ENCODE measurements at places on chromosomes 5 and 9.

DNA sequence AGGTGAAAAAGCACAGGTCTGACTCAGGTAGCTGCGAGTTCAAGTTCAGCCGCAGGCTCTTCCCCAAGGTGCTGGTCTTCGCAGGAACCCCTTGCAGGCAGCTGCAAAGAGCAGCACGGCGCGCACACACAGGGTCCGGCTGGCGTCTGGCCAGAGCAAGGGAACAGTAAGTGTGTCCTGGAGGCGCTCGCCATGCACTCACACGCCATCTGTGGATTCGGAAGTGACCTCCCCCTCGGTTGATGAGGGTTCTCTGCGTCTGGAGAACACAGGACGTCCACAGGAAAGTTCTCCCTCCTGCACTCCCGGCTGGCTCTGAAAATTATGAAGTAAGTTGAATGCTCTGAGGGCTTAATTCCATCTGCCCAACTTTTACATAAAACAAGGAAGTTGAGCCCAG lies 14.0 kb upstream of the EGFL7 start:
- DNase-seq, result no peak

- DNase-seq, result no peak
Measured at GRCh38 chr9:20722221-20722620, 38.2 kb downstream of the FOCAD start.

DNA sequence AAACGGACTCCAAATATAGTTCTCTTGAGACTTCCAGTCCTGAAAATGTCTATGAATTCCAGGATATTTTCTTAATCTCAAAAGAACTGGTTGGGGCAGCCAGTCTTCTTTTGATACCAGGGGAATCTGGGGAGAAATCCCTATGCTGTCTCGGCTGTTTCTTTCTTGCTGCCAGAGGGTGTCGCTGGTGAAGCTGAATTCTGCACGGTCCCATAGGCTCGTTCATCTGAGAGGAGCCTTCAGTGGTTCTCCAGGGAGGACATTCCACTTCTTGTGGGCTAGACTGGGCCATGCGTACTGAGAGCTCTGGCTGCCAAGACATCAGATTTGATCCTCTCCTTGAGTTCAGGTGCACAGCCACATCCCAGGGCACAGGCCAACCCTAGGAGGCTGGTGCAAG lies 155.0 kb upstream of the CLINT1 start:
- peak; percentile 14 for DNase-seq

- DNase-seq, result no peak
Measured at GRCh38 chr5:114898602-114899001, 271.1 kb downstream of the TRIM36 start.

GRCh38 chr5:23483090-23483489 lies 24.3 kb upstream of the PRDM9 start:
- no peak for DNase-seq

GRCh38 chr5:147658293-147658932 lies 124.1 kb downstream of the JAKMIP2 start:
- no peak for DNase-seq

DNA sequence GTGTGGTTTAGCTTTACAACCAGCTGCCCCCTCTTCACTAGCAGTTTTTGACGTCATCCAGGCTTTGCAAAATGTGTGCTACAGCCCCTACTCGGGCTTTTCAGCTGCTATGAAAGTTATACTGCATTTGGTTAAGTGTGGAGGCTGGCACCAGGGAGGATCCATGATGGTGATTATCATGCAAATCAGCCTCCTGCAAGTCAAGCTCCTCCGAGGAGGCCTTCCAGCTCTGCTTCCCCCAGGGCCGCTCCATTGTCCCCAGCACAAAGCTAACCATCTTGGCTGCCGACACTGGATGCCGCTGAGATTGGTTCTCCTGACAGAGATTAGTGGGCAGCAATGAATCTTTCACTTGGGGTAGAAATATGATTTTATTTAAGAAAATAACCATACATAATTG lies 159.6 kb downstream of the NR2F1-AS1 start:
- DNase-seq, result no peak

DNA sequence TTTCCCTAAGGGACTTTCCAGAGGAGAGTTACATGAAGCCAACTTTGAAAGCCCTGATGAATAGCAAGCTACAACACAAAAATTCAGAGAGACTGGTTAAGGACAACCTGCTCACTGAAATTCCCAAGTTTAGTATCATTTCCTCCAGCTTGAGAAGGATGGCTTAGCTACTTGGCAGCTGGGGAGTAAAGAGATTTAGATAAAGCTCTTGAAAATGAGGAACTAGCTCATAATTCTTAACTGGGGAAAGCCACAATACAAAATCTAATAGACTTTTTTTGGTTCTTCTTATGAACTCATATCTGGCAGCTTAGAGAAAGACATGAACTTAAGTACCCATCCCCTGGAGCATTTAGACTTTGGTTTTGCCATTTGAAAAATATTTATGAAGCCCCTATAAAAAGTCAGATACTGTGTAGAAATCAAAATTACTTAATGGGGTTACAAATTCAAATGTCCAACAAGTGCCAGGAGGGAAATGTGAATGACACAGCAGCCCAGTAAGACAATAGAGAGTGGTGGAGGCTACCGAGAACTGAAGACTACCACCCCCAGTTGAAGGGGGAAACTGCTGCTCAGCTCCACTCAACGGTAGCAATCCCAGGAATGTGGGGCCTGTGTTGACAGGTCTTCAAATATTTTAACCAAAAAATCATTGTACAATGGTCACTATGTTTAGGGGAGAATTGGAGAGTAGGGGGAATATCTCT lies 79.4 kb upstream of the ADRB2 start:
- DNase-seq, result peak; percentile 23

- DNase-seq, result no peak
Measured at GRCh38 chr5:135868681-135869080, 27.0 kb downstream of the IL9 start.

DNA sequence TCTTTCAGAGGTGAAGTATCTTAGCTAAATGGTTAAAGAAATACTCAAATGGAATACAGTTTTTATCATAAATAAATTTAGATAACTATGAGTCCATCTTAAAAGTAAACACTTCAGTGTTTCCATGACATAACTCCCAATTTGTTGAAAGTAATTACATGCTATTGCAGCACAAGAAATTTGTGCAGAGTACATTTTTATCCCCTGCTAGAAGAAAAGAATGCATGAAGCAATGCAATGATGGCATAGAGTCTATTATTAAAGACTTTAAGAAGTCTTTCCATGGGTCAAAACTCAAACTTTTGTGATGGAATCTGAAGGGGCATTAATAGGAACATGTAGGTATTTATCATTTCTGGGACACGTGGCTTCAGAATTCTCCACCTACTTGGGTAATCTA lies 106.6 kb upstream of the DPYSL3 start:
- peak; percentile 24 for DNase-seq

GRCh38 chr9:35553670-35554543 lies 51.2 kb upstream of the TESK1 start:
- DNase-seq, result peak; percentile 87

DNA sequence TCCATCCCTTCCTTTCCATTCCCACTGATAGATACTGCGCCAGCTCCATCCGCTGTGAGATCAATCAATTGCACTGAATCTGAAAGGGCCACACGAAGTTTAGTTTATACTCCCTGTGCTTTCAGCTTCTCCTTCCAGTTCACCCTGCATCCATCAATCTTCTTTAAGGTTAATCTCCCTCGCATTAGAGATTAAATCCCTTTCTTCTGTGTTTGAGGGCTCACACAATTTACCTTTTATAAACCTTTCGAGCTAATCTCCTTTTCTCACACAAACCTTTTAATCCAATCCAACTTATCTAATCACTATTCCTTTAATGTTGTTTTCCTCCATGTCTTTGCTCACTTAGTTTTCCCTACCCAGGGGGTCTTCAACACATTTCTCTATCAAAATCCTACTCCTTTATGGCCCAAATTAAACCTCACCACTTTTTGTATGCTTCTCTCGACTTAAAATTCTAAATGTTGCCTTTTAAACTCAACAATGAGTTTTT lies 64.6 kb upstream of the HAPLN1 start:
- DNase-seq, result no peak

- DNase-seq, result no peak
Measured at GRCh38 chr5:72637058-72637457, 129.8 kb upstream of the ZNF366 start.

GRCh38 chr5:109688630-109688969 lies 1.1 kb upstream of the MAN2A1 start:
- DNase-seq, result peak; percentile 43

GRCh38 chr5:107948377-107948776 lies 277.6 kb upstream of the EFNA5 start:
- no peak for DNase-seq

- DNase-seq, result no peak
Measured at GRCh38 chr9:129513282-129513681, 107.6 kb downstream of the C9orf50 start.

- peak; percentile 95 for DNase-seq
Measured at GRCh38 chr5:132495667-132496190, 5.2 kb upstream of the IRF1 start.

- DNase-seq, result no peak
Measured at GRCh38 chr5:82363524-82363923, 85.4 kb upstream of the RPS23 start.

GRCh38 chr9:12965303-12965702 lies 190.5 kb downstream of the LURAP1L start:
- DNase-seq, result no peak

DNA sequence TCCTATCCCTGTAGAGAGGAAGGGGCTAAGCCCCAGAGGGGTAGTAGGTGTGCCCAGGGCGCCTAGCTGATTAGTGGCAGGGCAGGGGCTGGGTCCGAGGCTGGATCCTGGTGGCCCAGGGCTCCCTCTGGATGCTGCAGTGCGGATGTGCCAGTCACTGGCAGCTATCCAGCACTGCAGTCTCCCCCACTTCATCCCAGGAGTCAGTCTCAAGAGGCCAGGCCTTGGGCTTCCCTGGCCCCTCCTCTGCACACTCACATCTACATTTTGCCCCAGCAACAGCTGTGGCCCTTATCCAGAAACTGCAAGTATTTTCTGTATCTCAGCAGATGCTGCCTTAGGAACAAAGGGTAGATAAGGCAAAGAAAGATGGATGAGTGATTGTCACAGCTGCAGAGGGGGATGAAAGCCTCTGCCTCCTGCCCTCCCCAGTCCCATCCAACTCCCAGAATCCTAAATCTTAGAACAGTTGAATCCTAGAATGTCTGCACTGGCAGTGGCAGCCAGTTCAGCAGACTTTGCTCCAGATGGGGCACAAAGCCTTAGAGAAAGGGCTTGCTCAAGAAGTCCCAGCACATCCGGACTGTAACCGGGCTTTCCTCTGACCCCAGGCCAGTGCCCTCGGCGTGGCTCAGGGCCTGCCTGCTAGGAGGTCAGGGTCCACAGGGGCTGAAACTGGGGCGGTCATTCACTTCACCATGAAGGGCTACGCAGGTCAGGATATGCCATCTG lies 1.6 kb downstream of the ANXA6 start:
- DNase-seq, result peak; percentile 71

DNA sequence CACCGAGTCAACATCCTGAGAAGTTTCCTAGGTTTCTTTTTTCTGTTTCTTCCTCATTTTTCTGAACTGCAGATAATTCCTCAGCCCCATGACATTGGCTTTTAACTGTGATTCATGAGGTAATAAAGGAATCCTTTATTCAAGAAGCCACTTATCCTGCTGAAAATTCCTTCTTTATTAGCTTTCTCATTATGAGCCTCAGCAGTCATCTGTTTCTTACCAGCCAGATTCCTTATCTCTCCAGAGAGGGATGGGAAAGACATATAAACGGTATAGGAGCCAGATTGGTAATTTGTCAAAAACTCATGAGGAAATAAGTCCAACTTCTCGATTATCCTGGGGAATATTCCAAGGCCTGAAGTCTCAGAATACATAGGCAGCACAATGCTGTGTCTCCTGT lies 465.4 kb downstream of the ICE1 start:
- DNase-seq, result no peak

DNA sequence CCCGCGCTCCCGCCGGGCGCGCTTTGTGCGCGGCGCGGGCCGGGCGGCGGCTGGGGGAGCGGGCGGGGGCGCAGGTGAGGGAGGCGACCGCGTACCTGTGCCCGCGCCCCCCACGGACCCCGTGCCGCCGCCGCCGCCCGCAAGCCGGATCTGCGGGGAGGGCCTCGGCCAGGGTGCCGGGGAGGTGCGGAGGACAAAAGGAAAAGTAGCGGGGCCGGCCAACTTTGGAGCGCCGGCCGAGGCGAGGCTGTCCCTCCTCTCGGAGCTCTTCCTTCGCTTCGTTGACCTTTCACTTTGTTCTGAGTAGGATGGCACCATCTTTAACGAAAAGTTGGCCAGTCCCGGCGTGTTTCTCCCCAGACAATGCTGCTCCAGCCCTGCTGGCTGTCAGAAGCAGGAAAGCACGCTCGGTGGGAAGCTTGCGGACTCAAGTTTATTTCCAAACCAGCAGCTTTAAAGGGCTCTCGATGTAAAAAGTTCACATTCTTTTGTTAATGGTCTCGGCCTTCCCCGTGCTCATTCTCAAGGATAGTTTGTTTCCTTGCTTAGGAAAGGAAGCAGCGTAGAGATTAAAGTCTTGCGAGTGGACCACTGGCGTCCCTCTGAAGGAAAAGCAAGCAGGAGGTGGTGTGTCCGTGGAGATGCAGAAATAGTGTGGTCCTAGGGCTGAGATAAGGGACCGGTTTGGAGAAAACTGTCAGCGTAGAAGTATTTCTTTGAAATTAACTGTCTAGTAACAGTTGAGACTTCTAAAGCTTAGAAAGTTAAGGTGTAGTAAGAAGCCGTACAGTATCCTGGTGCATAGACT lies 639 bp downstream of the EHMT1 start:
- DNase-seq, result peak; percentile 57

GRCh38 chr9:97938081-97938644 lies at the start of gene HEMGN:
HEMGN (minus strand) TSS chr9:97938172; CDS start chr9:97938136, 36 bp downstream.
- DNase-seq, result no peak

DNA sequence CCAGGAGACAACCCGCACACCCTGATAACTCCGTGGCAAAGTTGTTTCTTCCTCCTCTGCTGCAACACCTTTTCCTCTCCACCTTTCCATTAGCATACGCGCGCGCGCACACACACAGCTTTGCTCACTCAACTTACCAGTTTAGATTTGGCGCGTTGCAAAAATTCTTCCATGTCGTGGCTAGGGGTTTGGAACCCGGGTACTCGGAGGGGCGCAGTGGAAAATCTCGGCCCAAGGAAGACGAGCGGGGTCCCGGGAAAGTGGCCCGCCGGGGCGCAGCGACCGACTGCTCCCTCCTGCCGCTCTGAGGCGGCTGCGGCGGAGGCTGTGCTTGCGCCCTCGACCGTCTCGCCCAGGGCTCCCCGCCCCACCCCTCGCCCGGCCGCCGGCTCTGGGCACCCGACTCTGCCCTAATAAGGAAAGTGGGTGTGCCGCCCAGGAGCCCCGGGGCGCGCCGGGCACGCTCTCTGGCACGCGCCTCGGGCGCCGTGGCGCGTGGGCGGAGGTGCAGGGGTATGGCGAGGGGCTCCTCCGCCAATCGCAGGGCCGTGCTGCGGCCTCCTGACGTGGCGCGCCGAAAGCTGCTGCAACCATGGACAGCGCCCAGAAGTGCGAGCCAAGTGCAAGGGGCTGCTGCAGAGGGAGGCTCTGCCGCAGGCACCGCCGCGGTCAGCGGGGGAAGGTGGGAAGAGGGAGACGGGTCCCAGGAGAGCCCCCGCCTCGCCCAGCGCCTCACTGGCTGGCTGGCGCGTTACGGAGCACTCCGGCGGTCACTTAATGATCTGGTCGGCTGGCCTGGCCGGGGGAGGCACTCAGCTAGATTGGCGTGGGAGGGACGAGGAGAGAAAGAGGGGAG lies at the start of gene PRUNE2:
Gene PRUNE2 (minus strand): TSS at position 324 of the 856 bp plus-strand sequence. CDS start 151 bp downstream, at position 173.
- peak; percentile 85 for DNase-seq

GRCh38 chr9:14021871-14022525 lies 291.9 kb downstream of the NFIB start:
- peak; percentile 81 for DNase-seq
